ENCODE measurements at places on chromosomes 11 and 22.

- DNase-seq: no peak
These were observed 8.6 kb downstream of the PHLDB1 start for GRCh38 chr11:118615976-118616371.

DNA sequence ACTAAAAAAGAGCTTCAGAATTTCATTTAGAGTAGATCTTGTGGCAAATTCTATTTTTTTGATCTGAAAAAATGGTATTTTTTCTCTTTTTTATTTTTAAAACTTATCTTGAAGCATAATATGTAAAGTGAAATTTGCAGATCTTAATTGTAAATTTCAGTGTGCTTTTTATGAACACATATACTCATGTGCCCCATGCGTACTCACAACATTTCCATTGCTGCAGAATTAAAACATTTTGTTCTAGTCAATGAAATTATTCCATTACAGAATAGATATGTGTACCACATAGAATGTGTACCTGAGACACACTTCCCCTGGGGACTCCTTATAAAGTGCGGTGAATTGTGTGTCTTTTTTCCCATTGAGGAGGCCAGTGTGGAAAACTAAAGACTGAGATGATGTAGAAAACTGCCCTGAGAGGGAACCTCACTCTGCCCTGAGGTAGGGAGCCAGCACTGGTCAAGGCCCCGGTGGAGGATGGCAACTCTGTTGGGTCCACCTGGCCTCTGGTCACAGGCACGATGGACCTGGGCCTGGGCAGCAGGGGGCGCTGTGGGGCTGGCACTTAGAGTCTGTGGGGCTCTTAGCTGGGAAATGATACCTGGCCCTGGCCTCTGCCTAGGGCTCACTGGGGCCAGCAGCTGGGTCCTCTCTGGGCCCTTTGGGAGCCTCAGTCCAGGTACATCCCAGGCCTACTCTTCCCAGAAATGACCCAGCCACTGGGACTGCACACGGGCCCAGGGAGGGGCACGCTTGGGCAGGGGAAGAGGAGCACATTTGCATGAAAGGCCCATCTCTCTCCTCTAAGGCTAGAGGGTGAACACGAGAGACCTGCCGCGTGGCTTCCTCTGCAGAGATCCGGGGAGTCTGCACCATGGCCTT, 77.9 kb upstream of the TOP3B start:
- no peak for DNase-seq

- no peak for DNase-seq
These were observed 32.7 kb downstream of the GAB4 start for GRCh38 chr22:16975155-16975885.

GRCh38 chr22:44242946-44243724, 62.4 kb downstream of the PARVG start:
- DNase-seq: no peak

DNA sequence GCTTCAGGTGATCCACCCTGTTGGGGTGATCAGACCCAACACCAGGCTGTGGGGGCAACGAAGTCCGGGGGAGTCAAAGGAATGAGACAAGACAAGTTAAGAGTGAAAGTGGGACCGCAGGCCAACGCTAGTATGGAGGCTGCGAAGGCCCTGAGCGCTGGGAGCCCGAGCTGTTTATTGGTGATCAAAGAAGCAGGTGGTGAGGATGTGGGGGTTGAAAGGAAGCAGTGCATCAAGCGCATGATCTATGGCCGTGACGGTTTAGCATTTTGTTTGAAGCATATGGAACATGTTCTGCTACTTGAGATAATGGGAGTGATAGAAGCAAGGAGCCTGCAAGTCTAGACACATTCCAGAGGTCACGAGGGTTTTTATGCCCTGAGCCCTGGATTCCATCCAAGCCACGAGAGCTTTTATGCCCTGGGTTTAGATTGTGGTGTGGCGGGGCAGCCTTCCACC, 49.5 kb downstream of the MCHR1 start:
- no peak for DNase-seq

GRCh38 chr11:117647207-117647606, 149.8 kb downstream of the DSCAML1 start:
- DNase-seq: no peak
